HCEC 1CT (cell line): ENCODE measurements at places on chromosomes 1 and 21.
A peak's percentile ranks its signal among the peaks of the same experiment; 100 is the strongest.

DNA sequence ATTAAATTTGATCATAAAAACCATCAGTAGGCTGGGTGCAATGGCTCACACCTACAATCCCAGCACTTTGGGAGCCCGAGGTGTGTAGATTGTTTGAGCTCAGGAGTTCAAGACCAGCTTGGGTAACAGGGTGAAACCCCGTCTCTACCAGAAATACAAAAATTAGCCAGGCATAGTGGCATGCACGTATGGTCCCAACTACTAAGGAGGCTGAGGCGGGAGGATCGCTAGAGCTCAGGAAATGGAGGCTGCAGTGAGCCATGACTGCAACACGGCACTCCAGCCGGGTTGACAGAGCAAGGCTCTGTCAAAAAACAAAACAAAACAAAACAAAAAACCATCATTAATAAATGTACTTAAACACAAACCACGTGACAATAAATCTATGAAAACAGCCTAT is 61.0 kb downstream of the ARID4B start:
- no peak for DNase-seq

DNA sequence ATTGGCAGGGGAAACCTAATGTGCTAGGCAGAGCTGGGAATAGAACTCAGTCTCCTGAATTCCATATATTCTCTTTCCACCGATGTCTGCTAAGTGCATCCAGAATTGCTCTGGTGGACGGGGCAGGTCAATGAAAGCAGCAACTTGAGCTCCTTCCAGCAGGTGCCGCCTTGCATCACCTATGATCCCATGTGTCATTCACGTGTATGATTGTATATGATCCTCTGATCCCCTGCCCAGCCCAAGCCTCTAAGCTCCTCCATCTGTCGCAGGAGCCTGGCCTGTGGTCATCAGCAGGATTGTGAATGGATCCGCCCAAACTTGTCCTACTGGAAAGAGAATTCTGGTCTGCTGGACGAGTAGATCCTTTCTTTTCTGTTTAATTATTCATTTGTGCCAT is 13.1 kb downstream of the ACTA1 start:
- DNase-seq = no peak

GRCh38 chr1:154095456-154096060 is 59.3 kb downstream of the NUP210L start:
- DNase-seq = no peak

GRCh38 chr1:196650403-196650802 is 1.4 kb upstream of the CFH start:
- DNase-seq = no peak

- no peak for DNase-seq
Measured at GRCh38 chr1:189983166-189983890, 494.3 kb downstream of the BRINP3 start.

GRCh38 chr1:41420860-41421259 is 59.6 kb downstream of the FOXO6 start:
- DNase-seq = no peak

- DNase-seq = peak; percentile 19
Measured at GRCh38 chr1:150268340-150268704, 494 bp downstream of the APH1A start.

DNA sequence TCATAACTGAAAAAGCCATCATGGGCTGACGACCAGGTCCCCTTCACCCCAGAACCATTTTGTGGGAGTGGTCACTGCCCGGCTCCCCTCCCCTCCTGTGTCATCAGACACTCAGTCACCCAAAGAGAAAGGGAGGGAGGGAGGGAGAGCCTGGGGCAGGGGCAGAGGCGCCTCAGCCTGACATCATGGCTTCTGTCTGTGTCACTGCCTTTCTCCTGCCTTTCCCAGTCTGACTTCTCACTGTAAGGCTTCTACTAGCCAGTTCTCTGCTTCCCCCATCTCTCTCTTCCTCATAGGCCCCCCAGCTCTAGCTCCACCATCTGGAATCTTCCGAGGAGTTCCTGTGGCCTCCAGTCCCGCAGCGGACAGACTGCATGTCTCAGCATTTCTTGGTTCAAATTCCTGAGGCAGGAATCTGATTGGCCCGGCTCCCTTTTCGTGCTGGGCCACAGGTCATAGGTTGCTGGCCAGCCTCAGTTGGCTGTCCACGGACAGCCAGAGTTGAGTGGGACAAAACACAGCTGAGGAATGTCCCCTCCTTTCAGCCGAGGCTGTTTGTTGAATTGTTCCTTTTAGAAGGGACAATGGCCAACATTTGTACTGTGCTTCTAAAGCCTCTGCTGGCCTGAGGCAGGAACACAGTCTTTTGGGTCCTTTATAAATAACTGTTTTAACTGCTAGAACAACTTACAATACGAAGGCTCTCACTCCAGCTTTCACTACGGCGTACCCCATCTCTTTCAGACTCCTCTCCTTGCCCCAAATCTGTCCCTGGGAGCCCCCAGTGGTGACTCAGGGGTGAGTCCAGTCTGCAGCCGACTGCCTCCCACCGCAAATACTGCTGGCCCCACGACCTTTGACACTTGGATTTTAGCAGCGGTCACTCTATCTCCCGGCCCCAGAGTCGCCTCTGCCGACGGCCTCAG is 18.7 kb upstream of the KANK4 start:
- DNase-seq = no peak

DNA sequence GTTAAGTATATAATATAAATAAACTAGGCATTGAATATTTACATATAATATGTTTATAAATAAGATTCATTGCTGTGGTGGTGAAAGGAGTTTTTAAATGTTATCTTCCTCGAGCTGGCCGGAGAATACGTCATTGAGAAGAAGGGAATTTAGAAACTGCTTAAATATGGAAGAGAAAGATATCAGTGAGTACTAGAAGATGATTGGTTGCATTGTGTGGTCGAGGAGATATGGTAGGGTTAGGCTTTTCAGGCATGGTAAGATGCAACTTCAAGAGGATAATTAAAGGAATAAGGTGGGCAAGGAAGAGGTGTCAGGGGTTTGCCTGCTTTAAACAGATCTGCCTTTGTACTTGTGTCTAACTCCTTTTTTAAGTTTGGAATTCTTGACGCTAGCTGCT is 73.5 kb downstream of the RPS6KC1 start:
- no peak for DNase-seq

GRCh38 chr1:98107256-98107655 is 186.4 kb upstream of the DPYD start:
- DNase-seq = no peak

DNA sequence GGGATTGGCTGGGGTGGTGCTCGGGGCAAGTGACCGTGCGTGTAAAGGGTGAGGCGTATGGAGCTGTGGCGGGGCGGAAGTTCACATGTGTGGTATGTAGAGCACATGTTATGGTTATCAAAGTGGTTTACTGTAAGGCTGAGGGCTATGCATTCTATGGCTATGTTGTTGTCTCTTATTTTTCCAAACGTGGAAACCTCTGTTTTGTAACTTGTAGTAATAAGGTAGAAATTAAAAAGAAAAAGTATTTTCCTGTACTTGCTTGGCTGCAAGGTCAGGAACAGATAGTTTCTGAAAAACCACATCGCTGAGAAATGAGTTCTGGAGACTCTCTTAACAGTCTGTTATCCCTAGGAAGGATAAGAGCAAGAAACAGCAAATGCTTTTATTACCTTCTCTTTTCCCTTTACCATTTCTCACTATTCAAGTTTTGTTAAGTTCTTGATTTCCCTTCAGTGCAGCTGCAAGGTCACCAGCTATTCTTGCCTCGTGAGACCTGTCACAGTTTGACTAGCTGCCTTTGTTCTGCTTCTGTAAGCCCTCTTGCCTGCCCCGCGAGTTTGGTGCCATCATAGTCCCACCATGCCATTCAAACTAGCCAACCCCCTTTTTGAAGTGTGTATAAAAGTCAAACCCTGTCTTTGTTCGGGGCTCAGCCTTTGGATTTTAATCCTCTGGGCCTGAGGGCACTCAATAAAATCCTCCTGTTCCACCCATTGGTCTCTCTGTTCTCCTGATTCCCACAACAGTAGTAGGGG is 9.5 kb downstream of the RNU1-2 start:
- DNase-seq = peak; percentile 95

DNA sequence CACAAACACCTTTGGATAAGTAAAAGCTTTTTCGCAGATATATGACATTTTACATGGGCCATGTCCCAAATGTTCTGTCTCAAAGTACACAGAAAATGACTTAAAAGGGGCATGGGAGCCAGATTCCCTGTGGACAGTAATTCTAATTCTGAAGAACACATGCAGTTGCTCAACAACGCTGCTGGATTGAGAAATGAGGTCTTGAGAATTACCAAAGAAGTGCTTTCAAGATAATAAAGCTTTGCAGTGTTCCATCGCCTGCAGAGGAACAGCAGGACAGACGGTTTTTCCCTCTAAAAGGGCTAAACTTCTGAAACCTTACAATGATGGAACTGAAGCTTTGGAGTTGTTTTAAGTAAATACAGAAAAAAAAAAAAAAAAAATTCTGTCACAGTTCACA is 55.3 kb upstream of the HSPA13 start:
- no peak for DNase-seq

- no peak for DNase-seq
Measured at GRCh38 chr1:61640531-61641530, 84.1 kb downstream of the TM2D1 start.

GRCh38 chr1:201916649-201917249 is 28.1 kb downstream of the SHISA4 start:
- peak; percentile 97 for DNase-seq

DNA sequence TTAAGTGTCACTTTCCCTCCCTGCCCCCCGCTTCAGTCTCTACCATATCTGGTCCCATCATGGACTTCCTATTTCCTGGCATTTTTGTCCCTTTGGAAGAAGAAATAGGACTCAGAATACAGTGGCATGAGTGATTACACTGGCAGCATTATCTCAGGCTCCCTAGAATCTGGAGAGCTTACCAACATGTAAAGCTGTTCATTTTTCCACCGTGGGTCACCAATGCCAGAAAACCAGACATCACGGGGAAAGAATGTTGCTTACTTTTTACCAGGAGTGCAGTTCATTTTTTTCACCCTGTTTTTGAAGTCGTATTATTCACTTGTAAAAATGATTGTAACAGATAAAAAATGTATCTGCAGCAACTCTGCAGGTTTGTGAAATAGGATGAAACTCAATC is 44.8 kb downstream of the BACH1 start:
- DNase-seq = peak; percentile 94

DNA sequence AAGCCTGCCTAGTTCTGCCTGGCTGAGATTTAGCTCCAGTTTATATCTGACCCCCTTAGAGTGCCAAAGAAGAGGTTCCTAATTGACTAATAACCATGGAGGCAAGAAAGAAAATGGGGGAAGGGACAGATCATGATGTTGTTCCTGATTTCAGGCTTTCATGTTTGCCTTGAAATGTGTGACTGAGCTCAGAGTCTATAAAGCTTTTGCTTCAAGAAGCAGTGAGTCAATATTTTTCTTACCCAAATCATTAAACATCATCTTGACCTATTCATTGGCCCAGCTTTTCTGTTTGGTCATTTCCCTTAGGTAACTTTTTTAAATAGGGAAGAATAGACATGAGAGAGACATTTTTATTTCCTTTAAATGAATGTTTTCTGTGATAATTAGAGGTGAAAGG is 55.9 kb downstream of the HHAT start:
- DNase-seq = peak; percentile 41

DNA sequence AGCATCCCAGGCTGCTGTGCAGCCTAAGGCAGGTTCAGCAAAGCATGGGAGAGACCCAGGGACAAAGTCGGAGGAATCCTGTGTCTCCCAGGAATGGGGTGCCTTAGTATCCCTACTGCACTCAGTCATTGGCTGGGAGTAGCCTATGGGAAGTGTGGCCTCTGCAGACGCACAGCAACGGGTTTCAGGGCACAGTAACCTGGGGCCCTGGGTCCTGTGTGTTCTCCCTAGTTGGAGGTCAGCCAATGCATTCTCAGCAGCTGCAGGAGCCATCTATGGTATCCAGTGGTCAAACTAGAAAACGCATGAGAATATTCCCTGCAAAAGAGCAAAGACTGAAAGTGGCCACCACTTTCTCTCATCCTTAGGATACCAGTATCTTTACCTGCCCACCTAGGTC is 13.7 kb upstream of the C1orf21 start:
- DNase-seq = no peak

GRCh38 chr1:242828828-242829227 is 304.3 kb upstream of the PLD5 start:
- no peak for DNase-seq

- DNase-seq = peak; percentile 51
Measured at GRCh38 chr1:19824541-19824940, 9.5 kb upstream of the RNF186 start.

- DNase-seq = no peak
Measured at GRCh38 chr1:117250061-117250606, 39.4 kb upstream of the VTCN1 start.

DNA sequence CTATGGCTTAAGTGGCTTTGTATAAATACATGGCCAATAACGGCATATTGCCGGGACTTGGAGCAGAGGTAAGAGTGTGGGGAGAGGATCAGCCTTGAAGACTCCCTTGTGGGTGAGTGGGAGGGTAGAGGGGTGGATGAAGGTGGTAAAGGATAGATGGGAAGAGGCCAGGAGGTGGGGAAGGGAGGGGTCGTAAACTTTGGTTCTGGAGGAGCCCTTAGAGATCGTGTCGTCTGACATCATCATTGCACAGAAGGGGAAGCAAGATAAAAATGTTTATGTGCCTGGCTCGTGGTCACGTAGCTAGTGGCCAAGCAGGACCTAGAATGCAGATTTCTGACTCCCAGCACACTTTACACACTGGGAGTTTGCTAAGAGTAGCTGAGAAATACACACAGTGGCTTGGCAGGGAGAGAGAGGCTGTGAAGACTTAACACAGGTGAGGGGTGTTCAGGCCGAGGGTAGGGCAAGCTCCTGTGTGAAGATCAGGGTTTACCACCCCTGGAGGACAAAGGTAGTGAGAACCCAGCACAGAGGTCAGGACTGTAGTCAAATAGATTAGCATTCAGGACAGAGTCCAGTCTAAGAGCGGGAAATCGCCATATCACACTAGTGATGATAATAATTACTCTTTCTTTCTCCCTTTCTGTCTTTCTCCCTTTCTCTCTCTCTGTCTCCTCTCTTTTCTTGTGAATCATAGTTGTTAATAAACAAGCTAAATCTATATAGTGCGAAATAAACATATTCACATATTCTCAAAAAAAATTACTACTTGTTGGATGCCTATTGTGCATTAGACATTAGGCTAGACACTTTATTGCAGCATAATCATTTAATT is 75.5 kb downstream of the LRRC8D start:
- DNase-seq = no peak

GRCh38 chr1:21058035-21058793 is 118.5 kb downstream of the EIF4G3 start:
- DNase-seq = no peak
